ENCODE measurements at places on chromosomes 11 and 22.

DNA sequence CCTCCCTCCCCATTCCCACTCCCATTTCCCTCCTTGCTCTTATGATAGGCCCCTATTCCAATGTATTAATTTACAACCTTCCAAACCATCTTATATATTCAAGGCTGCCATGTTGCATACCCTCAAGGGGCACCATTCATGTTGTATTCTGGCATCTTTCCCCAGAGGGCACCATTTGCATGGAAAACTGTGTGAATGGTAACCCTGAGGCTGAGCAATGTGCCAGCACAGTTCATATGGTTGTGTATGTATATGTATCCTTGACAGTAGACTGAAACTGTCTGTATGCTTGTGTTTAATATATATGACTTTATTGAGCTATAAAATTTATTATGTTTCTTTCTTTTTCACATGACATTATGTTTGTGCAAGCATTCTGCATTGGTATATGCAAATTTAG is 7.3 kb downstream of the RASSF10 start:
- no peak for DNase-seq

DNA sequence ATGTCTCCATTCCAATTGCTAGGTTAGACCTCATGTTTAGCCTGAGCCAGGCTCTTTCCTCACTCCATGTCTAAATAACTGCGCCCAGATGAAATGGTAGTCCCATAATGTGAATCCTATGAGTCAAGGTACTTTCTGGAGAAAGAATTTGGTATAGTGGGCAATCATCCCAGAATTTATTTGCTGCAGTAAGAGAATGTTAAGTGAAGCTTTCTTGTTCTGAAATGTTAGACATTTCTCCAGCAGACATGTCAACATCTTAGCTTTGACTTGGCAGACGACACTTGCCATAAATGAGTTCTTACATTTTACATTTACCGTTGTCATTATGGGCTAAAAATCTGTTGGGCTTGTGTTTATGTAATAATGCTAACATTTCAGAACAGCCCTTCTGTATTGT is 165.2 kb downstream of the PGR start:
- no peak for DNase-seq

DNA sequence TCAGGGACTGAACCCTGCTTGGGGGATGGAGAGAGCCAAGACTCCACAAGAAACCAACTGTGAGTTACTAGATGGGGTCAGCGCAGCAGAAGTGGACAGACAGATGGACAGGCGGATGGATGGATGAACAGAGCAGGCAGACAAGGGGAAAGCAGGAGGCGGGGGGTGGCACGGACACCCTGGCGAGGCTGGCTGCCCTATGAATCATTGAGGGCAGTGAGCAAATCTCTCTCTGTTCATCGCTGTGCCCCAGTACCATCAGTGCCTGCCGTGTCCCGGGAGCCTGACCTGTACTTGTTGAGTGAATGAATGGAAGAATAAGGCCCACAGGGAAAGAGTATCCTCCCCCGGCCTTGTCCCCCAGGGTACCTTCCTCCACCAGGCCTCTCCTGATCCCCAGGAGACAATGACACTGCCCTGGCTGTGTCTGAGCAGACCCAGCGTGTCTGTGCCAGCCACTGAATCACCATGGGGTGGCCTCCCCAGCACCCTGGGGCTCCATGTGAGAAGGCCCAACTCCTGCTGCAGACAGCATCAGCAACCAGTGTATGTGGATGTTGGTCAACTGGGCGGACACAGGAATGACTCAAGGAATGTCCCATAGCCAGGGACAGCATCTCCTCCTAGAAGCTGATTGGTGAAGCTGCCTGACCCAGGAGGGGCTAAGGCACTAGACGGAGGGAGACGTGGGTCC is 5.1 kb upstream of the KLHL35 start:
- DNase-seq = no peak

DNA sequence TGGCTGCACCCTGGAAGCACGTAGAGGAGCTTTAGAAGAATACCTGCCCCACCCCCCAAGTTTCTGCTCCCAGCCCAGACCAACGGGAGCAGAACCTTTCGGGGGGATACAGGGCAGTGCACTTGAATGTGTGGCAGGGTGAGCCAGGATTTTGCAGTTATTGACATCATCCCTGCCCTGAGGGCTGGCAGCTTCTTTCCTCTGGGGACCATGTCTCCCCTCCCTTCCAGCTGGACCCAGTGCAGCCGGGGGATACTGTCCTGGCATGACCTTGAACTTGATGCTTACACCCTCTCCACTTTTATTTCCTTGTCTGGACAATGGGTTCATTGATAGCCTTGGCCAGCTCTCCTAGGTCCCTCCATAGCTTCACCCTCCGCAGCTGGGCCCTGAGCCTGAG is 4.1 kb upstream of the CABP7 start:
- no peak for DNase-seq

GRCh38 chr11:24515632-24516031 is 18.8 kb downstream of the LUZP2 start:
- DNase-seq = no peak

DNA sequence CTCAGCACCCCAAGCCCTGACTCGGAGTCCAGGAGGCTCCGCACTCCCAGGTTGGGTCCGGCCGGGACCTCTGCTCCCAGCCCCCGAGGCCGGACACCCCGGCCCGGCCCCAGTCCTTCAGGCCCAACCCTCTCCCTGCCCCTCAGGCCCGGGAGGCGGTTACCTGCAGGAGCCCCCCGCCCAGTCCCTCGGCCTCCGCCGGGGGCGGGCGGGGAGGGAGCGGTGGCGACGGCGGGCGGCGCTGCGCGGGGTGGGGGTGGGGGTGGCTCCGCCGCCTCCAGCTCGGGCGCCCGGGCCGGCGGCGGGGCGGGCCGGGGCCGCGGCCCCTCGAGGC is 310 bp downstream of the TCF20 start:
- DNase-seq = no peak

DNA sequence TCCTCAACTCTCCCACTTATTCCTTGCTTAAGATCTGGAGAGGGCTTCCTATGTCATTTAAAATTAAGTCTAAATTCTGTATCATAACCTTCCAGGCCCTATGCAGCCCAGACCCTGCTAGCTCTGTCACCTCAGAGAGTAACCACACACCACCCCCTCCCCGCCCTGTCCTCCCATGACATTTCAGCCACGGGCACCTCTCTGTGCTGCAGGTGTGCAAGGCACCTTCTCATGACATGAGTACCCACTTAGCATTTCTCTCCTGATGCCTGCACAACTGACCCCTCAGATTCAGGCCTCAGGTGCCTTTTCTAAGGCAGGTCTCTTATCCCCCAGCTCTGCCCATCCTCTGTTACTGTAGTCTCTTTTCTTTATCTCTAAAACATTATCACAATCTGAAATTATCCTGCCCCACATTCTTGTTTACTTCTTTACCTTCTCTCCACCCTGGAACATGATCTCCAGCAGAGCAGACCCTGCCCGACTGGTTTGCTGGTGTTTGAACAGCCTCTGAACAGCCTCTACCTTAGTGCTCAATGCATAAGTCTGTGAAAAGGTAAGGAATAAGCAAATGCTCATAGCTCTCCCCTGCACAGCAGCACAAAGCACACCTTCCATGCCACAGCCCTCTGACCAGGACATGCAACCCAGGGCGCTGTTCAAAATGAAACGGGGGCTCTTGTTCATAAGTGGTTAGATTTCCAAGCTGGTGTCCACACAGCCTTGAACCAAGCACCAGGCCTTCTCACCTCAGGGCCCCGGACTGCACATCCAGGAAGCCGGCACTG is 196.1 kb upstream of the B3GAT1 start:
- no peak for DNase-seq

- DNase-seq = no peak
Measured at GRCh38 chr11:12125609-12126149, 15.3 kb downstream of the MICAL2 start.

- peak; percentile 81 for DNase-seq
Measured at GRCh38 chr22:22710719-22711531, 66.5 kb downstream of the GGTLC2 start.

GRCh38 chr11:89484896-89485295 is 6.3 kb downstream of the NOX4 start:
- no peak for DNase-seq

DNA sequence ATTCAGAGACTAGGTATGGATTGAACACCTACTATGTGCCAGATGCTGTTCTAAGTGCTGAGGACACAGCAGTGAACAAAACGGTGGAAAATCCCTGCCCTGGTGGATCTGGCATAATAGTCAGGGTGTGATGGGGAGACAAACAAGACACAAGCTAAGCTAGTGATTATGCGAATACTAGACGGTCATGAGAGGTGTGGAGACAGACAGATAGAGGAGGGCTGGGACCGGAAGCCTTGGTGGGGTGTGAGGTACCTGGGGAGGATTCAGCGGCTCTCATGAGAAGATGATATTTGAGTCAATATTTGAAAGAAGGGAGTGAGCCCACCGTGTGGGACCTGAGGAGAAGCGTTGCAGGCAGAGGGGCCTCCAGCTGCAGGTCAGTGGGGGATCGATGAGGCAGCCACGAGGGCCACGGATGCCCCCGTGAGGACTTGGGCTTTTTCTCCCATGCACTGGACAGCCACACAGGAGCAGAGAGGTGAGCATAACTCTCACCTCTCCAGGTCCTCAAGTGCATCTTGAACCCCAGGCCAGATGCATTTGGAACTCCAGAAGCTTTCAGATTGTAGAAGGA is 4.7 kb downstream of the CD5 start:
- no peak for DNase-seq

- no peak for DNase-seq
Measured at GRCh38 chr22:33919391-33920196, 682 bp downstream of the LARGE1 start.

DNA sequence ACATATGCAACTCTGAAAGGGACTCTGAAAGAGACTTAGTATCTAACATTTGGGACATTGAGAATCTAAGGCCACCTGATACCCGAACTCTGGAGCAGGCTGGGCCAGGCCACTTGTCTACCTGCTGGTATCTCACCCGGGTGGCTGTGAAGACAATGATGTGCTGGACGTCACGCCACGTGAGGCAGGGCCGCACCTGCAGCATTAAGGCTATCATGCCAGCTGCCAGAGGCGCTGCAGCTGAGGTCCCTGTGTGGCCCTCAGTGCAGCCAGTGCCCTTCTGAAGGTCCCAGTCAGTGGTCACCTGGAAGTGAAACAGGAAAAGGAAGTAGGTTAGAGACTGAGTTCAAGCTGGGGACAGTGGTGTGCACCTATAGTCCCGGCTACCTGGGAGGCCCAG is 12.4 kb downstream of the PCSK7 start:
- DNase-seq = no peak

GRCh38 chr11:119284344-119285157 is 32.4 kb downstream of the MCAM start:
- no peak for DNase-seq

GRCh38 chr11:36818410-36818809 is 220.4 kb upstream of the RAG2 start:
- DNase-seq = no peak

GRCh38 chr11:44571871-44572270 is 6.4 kb downstream of the CD82 start:
- no peak for DNase-seq

DNA sequence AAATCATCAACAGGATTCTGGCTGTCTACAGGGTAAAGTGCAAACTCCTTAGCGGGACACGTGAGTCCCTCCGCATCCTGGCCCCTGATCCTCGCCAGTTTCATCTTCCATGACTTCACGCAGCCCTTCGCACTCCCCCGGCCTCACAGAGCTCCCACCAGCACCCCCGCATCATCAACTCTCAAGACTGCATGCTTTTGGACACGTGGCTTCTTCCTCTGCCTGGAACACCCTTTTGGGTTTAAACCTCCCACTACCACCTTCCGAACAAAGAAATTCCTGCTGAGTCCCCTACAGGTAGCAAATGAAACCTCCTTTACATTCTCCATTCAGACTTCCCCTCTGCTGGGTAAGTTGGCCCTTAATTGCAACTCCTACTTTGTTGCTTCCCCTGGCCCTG is 12.6 kb upstream of the EIF3M start:
- no peak for DNase-seq

DNA sequence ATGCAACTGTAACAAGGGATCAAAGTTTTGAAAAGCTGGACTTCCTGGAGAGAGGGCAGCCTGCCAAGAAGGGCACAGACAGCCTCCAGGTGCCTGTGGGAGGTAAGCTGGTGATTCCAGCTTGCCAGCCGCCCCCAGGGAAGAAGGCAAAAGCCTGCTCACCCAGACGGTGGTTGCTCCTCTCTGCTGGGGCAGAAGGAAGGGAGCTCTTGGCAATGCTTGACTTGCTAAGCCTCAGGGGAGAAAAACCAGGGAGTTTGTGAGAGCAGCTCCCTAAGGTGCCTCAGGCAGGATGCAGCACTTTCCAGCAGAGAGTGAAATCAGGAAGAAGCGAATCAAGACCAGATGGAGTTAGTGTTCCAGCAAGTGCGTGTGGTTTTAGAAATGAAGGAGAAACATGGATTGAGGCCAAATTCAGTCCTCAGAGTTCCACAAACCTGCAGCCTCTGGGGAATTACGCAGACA is 553.6 kb downstream of the BUD13 start:
- no peak for DNase-seq

GRCh38 chr11:101441747-101442146 is 142.1 kb downstream of the TRPC6 start:
- no peak for DNase-seq

- DNase-seq = no peak
Measured at GRCh38 chr11:46677991-46678740, 22.3 kb downstream of the ARHGAP1 start.

GRCh38 chr11:76626266-76626665 is 44.3 kb downstream of the LRRC32 start:
- DNase-seq = no peak

Data from T-helper 9 cell (primary cell).